ENCODE measurements at places on chromosomes 13 and 19.

DNA sequence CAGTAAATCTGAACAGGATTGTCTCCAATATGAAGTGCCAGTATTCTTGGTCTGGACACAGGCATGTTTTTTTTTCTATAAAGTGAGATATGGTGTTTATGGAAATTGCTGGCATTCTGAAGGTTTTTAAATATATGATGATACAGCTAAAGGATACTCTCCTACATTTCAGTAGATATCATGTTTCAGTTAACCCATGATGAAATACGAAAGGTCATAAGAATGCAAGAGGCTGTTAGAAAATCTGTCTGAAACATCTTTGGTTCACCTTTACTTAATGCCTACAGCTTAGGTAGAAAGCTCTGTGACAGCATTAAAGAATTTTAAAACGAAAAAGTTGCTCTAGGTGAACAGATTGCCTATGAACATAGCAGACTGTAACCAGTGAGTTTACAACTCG is 9.1 kb downstream of the FRY start:
- DNase-seq, result no peak

DNA sequence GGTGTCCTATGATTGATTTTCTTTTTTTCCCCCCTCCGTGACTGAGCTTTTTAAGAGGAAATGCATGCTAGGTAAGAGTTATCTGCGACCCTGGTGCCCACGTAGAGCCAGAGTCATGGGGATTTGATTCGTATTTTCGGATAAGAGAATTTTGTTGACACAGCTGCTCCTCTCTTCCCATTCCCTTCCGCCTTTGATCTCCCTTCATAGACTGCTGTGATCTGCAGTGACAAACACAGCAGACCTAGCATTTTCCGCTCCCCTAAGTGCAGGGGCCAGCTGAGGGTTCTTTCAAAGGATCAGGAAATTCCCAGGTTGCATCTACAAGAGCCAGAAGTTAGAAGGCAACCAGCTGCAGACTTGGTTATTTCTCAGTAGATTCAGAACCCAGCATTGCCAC is 70.5 kb downstream of the ZNF568 start:
- peak; percentile 4 for DNase-seq

DNA sequence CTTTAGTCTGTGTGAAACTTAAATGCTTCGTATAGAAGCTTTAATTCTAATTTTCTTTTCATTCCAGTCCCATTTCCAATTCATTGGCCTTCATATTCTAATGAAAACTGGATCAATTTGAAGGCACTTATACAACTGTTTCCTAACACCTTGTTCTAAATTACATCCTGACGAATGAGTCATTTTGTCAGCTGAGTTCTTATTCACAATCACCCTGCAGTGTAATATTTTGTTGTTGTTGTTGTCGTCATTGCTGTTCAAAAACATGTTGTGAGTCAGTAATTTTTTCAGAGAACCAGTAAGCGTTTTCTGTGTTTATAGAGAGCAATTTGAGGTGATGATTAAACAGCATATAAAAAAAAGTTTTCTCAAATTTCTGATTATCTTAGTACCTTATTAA is 290.0 kb downstream of the PCDH9 start:
- no peak for DNase-seq

DNA sequence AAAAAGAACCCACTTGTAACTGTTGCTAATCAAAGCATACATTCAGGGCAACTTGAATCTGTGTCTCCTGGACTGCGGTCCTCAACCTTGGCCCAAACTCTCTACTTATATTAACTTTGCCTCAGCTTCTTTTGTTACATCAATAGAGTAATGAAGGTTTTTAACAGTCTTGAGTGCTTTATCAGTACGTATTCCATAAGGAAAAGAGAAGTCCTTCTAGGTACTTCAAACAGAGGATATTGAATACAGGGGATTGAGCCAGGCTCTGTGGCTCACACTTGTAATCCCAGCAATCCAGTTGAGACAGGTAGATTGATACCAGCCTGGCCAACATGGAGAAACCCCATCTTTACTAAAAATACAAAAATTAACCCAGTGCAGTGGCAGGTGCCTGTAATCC is 1.2 kb upstream of the EPS15L1 start:
- no peak for DNase-seq

GRCh38 chr19:2329149-2329478 is 630 bp downstream of the SPPL2B start:
- no peak for DNase-seq

DNA sequence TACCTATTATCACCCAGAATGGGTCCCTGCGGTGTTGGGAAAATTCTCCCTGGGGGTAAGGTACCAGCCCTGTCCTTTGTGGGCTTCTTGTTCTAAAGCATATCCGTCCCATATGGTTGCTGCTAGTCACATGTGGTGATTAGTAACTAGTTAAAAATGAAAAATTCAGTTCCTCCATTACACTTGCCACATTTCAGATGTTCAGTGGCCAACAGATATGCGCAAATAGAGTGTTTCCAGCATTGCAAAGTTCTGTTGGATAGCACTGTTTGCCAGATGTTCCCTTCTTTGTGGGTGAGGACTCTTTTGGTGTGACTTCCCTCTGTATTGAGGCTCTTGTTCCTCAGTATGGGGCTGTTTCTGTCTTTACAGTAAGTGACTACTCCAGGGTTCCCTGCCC is 3.8 kb downstream of the CNOT3 start:
- DNase-seq, result no peak

DNA sequence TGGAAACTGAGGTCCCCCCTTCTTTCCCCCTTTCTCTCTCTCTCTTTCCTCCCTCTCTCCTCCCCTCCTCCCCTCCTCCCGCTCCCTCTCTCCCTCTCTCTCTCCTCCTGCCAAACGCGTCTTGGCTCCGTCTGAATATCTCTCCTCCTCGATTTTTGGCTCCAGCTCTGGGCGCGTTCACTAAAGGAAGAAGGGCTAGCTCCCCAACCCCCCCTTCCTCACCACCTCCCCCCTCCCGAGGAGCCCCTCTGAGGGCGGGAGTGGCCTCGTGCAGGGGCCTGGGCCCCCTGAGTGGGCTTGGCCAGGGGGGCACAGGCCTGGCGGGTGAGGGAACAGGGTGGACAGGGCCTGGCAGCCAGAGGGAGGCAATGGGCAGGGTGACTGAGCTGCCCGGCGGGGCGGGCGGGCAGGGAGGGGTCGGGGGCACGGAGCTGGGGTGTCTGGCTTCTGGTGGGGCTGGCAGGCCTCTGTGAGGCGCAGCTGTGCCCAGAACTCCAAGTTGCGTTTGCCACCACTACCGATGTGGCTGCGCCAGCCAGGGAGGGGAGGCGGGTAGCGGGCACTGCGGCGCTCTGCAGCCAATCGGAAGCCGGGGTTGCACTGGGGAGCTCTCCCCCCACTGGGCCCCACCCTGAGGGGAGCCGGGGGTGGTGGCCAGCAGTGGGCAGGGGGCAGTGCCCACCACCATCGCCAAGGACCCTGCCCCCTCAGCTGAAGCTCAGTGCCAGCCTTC is 7.1 kb downstream of the NFIX start:
- peak; percentile 94 for DNase-seq

DNA sequence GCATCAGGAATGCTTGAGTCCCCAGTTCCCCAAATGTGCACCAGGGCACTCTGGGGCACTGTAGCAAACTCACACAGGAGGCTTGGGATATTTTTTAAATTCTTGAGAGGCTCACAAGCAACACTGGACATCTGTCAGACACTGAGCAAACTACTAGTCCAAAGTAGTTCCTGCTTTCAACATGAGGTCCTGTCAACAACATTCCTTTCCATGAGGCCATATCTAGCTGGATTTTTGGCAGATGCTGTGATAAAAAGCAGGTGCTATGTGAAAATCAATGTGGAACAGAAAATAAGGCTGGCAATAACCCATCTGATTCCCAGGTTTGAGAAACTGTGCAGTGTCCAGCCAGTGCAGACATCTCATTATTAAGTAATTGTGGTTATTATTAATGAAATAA is 50.5 kb downstream of the STARD13 start:
- DNase-seq, result no peak

DNA sequence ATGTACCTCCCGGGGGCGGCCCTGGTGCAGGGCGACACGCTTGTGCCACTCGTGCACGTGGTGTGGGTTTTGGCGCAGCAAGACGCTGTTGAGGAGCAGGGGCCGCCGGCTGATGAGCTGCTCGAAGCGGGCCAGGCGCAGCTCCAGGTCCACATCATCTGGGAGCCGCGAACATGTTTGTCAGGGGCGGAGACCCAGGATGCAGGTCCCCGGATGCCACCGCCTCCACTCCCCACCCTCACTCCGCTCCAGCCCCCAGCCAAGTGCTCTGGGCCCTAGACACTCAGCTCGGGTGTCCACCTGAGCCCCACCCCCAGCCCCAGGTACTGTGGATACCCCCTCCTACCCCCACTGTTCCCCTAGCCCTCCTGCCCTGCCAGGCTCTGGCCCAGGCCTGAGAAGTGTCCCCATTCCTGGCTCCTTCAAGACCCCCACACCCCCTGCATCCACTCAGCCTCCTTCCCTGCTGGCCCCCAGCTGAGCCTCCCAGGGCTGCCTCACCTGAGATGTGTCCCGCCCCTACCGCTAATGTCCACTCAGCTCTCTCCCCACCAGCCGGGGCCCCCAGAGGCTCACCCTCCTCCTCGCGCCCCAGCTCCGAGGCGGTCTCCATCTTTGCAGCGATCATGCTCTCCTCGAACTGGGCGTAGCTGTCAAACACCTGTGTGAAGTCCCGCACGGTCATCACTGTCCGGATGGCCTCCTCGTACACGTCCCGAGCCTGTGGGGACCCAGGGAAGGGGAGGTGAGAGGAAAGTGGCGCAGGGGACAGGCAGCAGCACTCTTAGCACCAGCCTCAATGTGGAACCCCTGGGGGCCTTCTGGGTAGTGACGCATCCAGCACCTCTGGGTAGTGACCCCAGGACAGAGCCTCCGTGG is 5.4 kb downstream of the XAB2 start:
- no peak for DNase-seq

DNA sequence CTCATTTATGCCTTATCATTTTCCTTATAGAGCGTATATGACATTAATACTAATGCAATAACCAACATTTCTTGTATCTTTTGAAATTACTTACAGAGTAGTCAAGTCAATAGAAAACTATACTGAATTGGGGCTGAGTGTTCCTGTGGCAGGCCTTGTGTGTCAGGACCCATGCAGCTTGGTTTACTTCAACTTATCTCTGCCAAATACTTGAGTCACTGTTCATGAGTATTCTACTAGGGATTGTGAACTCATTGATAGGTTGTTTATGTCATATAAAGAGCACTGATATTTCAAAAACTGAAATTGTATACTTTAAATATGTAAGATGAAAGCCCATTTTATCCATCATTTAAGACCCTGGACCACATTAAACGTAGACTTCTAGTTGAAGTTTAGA is 688.6 kb upstream of the SLITRK1 start:
- no peak for DNase-seq

GRCh38 chr13:51241720-51242119 is 19.5 kb downstream of the FAM124A start:
- DNase-seq, result no peak

DNA sequence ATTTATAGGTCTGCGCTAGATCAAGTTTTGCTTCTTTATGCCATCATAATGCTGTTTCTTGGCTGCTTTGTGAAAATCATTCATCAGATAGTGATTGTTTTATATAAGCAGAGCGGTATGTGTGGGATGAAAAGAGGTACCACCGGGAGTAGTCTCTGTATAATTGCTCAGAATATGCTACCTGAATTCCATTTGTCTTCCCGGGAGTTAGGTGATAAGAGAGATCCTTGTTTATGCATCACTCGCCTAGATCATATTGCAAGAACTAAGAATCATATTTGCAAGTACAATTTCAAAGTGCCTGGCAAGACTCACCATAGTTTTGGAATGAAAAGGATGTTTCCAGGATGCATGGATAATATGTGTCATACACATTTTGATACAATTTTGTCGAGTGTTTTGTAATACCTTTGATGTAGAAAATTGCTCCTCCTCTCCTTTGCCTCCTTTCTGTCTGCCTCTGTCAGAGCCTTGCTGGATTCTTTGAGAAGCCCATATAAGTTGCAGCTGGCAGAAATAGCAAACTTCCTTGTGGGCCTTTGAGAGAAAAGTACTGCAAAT is 1306.0 kb upstream of the SLC10A2 start:
- no peak for DNase-seq

GRCh38 chr19:45323671-45324081 is 1.0 kb upstream of the CKM start:
- DNase-seq, result no peak

DNA sequence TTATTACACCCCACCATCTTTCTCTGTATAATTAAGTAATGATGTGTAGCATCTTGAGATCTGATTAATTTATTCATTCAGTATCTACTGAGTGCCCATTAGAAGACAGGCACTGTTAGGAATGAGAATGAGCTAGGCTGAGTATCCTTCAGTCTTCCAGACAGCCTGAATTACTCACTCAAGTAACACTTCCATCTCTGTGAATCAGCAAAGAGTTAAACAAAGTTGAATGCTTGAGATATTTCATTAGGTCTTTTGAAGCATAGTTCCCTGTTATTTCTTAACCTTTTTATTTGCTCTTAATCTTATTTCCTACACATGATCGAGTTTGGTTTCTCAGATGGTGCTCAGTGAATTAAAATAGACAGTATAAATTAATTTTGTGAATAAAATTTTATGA is 413.7 kb downstream of the DCT start:
- no peak for DNase-seq

- DNase-seq, result no peak
Measured at GRCh38 chr19:10295305-10295846, 5.6 kb downstream of the ICAM5 start.

GRCh38 chr13:74052402-74052928 is 81.7 kb downstream of the KLF12 start:
- no peak for DNase-seq

DNA sequence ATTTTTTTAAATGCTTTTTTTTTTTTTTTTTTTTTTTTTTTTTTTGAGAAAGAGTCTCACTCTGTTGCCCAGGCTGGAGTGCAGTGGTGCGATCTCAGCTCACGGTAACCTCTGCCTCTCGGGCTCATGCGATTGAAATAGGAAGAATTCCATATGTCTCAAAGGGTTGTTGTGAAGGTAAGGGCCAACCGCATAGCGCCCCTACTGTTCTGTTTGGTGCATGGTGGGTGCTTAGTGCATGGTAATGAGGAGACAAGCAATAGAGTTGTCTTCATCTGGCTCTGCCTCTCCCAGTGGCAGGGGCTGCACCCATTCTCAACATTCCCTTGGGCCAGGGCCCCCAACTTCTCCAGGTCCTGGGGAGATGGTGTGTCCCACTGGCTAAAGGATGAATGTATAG is 68.7 kb downstream of the RASL11A start:
- DNase-seq, result peak; percentile 23

All from pons (tissue), 1 donor.